AG04450 (cell line): ENCODE measurements at places on chromosomes 12 and 14.

DNA sequence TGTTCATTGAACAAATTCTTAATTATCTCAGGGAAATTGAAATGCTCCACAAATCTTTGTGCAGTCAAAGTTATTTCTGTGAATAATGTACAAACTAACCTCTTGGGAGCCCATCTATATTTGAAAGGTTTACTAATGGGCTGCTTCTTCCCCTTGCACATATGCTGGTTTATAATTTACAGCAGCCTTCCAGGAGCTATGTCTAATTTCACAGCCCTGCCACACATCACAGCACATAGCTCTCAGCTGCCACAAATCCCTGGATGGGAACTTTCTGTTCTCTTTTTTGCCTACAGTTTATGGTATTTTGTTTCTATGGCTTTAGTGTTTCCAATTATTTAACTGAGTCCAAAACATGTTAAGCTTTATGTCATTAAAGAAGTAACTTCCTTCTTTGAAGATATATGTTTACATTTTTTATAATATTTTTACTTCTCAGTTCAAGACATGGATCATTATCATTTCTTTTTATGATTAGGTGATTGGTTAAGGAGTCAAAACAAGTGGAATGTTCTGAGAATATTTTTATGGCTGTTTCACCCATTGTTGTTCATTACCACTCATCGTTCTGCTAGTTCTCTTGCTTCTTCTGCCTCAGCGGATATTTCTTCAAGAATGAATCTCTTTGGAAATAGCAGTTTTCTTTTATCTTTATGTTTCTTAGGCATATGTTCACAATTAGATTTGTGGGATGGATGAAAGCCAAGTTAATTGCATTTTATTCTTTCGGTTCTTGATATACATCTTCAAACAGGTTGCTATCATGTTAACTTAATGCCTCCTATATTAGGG is 475.6 kb upstream of the MIS18BP1 start:
- DNase-seq: no peak

GRCh38 chr12:115341442-115341841 is 657.5 kb upstream of the TBX3 start:
- DNase-seq: peak; percentile 97

DNA sequence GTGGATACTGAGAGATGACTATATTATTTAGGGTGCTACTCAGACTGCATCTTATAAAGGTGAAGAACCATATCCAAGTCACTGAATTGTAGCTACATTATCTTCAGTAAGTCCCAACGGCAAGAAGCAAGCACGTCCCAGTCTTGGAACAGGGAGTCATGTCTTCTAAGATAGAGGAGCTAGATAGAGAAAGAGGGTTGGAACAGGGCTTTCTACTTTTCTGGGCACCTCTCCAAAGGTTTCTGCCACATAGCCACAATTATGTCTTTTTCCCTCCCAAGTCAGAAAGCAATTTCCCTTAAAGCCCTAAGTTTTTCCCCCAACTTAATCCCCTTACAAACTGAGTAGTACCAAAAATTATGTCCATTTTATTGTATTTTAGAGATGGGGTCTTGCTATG is 22.4 kb downstream of the MAPK1IP1L start:
- DNase-seq: no peak

- no peak for DNase-seq
These were observed 59.4 kb downstream of the ZNF664 start for GRCh38 chr12:124032265-124032886.

GRCh38 chr12:54980341-54980740 is 4.2 kb downstream of the TESPA1 start:
- DNase-seq: no peak

GRCh38 chr12:24845615-24846014 is 103.3 kb downstream of the BCAT1 start:
- DNase-seq: no peak

DNA sequence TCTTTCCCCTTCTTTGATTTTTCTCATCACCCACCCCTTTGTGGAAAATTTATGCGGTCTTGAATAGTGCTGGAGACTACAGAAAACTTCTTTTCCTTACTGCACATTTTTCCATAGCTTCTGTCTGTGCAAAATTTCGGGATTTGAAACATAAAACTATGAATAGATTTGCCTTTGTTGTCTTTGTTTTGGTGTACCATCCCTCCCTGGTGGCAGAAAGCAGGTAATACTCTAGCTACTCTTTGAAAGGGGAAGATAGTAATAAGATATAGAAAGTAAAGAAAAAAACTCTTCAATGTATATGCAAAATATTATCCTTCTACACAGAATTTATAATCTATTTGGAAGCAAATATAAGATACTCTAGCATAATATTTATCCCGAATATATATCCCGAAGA is 79.1 kb upstream of the LMO3 start:
- DNase-seq: no peak

GRCh38 chr12:57621497-57622292 is 10.5 kb downstream of the ARHGEF25 start:
- DNase-seq: no peak

DNA sequence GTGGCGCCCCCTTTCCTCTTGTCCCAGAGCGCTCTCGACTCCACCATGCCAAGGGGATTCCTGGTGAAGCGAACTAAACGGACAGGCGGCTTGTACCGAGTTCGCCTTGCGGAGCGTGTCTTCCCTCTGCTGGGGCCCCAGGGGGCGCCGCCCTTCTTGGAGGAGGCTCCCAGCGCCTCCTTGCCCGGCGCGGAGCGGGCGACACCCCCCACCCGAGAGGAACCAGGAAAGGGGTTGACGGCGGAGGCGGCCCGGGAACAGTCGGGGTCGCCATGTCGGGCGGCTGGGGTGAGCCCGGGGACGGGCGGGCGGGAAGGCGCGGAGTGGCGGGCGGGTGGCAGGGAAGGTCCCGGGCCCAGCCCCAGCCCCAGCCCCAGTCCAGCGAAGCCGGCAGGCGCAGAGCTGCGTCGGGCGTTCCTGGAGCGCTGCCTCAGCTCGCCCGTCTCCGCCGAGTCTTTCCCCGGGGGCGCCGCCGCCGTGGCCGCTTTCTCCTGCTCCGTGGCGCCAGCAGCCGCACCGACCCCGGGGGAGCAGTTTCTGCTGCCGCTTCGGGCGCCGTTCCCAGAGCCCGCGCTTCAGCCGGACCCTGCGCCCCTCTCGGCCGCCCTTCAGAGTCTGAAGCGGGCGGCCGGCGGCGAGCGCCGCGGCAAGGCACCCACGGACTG is 376 bp downstream of the INSM2 start:
- no peak for DNase-seq

GRCh38 chr12:11836282-11837151 is 187.0 kb downstream of the ETV6 start:
- no peak for DNase-seq

- DNase-seq: peak; percentile 30
These were observed 54.0 kb downstream of the CLIP1 start for GRCh38 chr12:122368361-122369073.

GRCh38 chr14:97306133-97306759 is 509.1 kb downstream of the VRK1 start:
- no peak for DNase-seq

DNA sequence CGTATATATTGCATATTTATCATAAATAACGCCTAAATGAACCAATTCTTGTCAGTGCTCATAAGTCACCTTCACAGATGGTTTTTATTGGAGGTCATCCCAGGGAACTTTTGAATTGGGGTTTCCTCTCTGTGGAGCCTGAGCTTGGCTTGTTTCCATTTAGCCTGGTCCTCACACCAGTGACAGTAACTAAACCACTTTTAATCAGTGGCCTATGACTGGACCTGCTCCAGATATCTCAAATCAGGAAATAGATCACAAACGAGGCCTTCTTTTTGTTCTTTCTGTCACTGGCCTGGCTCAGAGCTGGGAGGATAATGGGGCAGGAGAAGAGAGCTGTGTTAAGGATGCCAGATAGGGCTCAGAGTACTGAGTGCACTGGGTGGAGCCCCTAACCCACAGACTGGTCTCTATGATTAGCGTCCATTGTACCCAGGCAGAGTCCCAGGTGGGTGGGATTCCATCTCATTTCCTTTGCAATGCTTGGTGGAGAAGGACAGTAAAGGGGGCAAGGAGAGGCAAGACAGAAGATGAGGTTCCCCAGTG is 92.4 kb downstream of the NUAK1 start:
- DNase-seq: no peak

GRCh38 chr14:44339862-44340261 is 167.2 kb downstream of the FSCB start:
- DNase-seq: no peak

- no peak for DNase-seq
These were observed 97.6 kb downstream of the EFCAB11 start for GRCh38 chr14:89856871-89857345.

GRCh38 chr12:96297504-96297903 is 102.7 kb downstream of the CDK17 start:
- DNase-seq: no peak

GRCh38 chr12:93413064-93413463 is 28.7 kb downstream of the UBE2N start:
- DNase-seq: no peak

GRCh38 chr12:91493308-91493707 is 310.7 kb upstream of the DCN start:
- DNase-seq: no peak

DNA sequence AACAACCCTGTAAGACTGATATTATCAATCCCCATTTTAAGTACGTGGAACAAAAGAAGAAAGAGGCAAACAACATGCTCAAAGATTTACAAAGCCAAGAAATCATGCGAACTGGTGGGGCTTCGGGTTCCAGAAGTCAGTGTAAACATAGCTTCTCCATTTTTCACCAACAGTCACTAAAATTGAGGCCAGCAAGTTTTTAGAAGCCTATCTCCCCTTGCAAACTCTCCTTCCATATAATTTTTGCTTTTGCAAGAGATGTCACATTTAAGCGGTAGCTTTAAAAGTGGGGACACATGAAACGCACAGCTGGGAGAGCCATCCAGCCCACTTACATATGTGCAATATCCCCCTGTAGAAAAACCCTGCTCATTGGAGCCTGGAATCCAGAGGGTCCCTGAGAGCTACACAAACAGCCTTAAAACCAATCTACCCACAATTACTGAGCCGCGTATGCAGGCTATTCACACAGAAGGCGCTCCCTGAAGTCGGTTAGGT is 797 bp downstream of the SLC11A2 start:
- DNase-seq: no peak

- DNase-seq: no peak
These were observed 3.0 kb upstream of the CLEC2B start for GRCh38 chr12:9872162-9872561.

GRCh38 chr12:79441534-79441933 is 249.2 kb downstream of the PAWR start:
- DNase-seq: no peak

DNA sequence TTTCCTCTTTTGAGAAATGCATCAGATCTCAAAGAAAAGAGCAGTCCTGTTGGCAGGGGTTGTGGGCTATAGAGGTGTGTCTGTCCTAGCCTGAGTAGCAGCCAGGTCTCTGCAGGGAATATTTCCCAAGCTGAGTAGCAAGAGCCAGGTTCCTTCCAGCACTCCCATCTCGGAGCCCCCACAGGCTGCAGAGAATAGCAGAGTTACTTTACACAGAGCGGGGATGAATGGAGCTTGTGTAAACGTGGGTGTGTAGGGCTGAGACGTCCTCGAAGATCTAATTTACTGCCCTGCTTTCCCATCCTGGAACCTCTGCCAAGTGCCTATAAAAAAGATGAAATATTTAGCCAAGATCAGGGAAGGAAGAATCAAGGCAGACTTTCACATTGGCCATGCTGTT is 156.6 kb downstream of the TSPAN9 start:
- no peak for DNase-seq

GRCh38 chr14:53147208-53147607 is 5.9 kb downstream of the DDHD1 start:
- no peak for DNase-seq

DNA sequence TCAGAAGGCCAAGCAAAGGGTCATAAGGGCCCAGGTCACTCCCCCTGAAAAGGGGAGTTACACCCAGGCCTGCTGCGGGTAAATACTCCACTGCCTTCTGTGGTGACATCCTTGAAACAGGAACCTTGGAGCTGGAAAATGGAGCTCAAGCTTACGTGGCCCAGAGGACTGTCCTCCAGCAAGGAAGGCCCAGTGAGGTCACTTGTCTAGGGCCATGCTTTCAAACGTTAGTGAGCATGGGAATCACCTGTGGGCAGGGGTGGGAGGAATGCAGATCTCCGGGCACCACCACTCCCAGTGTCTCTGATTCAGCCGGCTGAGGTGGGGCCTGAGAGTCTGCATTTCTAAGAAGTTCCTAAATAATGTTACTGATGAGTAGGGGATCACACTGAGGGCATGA is 140.5 kb upstream of the CCND2 start:
- DNase-seq: no peak

DNA sequence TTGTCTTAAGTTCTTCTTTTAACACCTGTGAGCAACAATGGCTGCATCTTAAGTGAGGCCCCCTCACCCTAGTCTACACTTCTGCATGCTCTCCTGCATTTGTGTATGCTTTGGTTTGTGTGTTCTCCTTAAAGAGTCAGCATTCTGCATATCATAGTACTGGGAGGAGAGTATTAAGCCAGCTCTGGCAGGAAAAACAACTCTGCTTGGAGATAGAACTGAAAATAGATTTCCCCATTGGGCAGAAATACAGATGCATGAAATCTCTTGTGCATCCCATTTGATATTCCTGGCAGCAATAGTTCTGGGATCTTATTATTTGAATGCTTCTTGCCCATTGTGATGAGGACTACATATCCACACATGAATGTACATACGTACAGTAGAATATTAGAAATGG is 70.6 kb upstream of the PRICKLE1 start:
- no peak for DNase-seq
